Putamen (tissue), 1 donor: ENCODE measurements at places on chromosomes 4 and X.

DNA sequence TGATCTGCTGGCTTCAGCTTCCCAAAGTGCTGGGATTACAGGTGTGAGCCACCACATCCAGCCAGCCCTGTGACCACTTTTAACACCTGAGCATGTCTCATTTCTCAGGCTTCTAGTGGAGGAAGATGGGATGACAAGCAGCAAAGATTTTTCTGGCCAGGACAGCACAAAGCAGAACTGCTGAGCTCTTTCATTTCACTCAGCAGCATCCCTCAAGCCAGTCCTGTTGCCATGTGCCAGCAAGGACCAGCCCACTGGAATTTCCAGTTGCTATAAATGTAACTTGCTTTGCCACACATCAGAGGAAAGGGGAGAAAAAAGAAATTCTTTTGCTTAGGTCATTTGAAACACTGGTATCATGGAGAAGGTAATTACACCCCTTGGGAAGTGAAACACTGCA is 75.9 kb downstream of the SLC9A7 start:
- no peak for DNase-seq

DNA sequence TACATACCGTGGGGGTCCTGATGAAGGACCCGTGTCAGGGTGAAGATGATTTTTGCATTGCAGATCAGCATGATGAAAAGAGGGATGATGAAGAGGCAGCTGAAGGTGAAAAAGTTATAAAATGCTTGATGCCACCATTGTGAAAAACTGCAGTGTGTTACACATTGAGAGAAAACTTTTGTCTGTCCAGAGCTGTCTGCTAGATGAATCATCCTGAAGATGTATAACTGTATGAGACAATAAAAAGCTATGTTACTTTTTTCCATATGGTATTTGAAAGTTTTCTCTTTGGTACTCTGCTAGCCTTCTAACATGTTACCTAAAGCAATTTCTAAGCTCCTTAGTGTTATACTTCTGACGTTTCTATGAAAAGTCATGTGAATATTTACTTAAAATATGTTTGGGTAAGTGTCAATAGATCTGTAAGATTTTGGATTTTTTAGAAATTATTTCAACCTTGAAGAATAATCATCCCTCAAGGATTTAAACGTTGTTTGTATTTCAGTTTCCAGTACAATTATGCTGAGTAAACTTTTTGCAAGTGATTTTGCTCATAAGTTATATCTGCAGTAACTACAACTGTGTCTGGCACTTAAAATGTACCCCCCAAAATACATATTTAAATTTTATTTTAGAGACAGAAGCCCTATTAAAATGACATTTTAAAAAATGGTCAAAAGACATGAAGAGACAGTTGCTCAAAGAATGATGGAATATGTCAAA is 9.5 kb downstream of the GNRHR start:
- DNase-seq = no peak

DNA sequence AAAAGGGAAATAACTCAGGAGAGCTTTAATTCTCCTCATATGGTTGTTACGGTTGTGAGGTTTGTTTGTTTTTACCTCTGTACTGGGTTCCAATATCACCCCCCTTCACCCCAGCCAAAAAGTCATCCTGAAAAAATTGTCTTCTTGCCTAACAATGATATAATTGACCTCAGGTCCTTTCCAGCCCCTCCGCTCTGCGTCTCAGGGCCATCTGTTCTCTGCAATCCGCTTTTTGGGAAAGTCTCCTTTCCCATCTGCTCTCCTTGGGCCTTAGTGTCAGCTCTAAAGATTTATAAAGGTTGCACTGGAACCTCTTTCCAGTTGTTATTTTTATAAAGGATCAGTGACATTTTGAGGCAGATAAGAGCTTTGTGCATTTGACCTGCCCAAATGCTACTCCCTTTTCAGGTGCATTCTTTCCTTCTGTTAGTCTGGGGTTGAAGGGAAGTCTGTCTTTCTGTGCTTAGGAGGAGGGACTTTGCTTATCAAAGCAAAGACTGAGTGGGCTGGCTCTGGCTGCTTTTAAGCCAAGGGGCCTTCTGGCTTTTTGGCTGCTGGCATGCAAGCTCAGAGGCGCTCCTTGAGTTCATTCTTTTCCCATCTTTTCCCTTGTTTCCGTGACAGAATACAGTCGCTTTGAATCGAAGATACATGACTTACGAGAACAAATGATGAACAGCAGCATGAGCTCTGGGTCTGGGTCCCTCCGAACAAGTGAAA is 34.1 kb downstream of the DLG3 start:
- DNase-seq = no peak

DNA sequence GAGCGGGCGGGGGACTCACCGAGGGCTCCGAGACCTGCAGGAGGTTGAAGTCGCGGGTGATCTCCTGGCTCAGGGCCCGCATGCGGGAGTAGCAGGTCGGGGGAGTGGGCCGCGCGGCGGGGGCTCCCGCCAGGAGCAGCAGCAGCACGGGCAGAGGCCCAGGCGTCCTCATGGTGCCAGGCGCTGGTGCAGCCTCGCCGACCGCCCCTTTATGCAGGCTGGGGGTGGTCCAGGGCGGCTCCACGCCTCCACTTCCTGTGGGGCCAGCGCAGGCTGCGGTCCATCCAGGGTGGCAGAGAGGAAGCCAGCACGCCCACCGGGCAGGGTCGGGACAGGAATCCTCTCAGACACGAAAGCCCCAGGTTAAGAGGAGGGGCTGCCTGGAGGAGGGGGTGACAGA is at the start of gene CYTL1:
TSS of gene CYTL1 (minus strand) at position 185 of the 400 bp plus-strand sequence. CDS start at position 172, 13 bp downstream.
- DNase-seq = no peak

DNA sequence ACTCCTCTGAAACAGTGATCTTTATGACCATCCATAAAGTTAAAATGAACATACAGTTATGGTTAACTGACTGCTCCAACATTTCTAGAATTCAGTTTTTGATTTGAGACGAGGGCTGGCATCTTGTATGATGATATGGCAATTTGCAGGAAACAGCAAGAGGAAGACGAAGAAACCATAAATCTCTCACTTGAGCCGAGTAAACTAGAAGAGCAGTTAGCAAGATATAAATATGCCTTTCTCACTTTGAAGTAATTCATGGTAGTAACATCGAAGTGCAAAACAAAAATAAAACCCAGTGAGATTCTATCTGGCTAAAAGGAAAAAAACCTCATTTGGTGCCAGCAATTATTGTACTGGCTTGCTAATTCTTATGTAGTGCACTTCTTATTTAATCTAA is 139.0 kb upstream of the SPRY1 start:
- no peak for DNase-seq

GRCh38 chrX:135295944-135296305 is 13.4 kb upstream of the ETDC start:
- DNase-seq = no peak

GRCh38 chrX:78957768-78958130 is 12.6 kb downstream of the P2RY10 start:
- DNase-seq = no peak

GRCh38 chr4:20075248-20075871 is 176.3 kb upstream of the SLIT2 start:
- DNase-seq = no peak

DNA sequence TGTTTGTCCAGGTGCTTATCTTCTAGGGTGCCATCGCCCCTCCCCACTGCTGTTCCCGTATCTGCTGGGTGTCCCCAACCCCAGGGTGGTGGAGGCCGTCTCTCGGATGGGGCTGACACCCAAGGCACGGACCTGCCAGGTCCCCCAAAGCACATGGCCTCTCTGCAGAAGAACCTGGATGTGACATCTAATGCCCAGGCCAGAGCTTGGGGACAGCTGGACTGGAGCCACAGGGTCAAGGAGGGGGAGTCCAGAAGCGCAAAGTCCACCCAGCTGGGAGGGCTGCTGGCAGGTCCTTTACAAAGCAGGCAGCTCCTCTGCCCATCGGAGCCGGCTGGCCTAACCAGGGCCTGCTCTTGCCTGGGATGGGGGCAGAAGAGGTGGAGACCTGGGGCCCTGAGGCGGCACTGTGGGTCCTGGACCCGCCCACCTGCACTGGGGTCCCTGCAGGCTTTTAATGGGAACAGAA is 751 bp upstream of the DOK7 start:
- no peak for DNase-seq

- DNase-seq = no peak
Observed at GRCh38 chrX:3563451-3563850, 150.0 kb downstream of the PRKX start.

DNA sequence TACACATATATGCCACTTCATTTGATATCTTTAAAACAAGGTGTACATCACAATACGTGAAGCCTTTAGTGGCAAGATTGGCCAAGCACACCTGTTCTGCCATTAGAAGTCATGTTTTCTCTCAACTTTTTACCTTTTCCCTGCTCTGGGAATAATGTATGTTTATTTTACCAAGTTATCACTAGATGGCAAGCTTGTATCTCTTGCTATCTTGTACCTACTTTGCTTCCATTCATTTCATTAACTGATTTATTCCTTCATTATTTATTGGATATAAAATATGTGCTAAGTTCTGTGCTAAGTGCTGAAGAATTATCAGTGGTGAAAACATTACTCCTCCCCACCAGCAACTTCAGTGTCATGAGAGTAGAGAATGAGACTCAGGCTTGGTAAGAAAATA is 245.5 kb downstream of the ANK2 start:
- no peak for DNase-seq

DNA sequence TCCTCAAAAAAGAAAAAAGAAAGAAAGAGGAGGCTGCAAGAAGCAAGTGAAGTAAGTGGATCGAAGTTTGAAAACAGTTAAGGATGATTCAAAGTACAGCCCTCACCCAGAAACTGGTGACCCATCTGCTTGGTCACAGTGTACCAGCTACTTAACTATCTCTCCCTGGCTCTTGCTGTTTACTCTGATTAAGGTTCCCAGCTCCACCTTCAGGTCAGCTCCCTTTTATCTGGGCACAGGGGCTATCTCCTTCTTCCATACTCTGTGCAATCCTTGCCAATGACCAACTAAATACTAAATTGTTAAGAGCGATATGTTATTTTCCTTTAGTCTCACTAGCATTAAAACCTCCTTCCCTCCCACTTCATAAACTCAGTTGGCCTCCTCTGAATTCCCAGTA is 81.5 kb upstream of the SMIM10 start:
- DNase-seq = no peak

DNA sequence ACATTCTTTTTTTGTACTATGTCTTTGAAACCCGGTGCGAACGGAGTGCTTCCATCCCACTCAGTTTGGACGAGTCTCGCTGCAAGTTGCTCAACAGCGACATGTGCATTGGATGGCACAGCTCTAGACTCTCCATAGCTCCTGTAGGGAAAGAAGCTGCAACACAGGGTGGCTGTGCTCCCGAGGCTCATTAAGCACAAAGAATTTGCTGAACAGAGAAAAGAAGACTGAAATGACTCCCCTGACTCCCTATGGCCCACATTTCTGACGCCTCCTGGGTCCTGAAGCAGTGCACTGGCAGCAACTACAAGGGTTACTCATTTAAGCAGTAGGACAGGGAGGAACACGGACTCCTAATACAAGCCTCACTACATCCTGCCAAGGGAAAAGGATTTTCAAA is 127.4 kb downstream of the SH3RF1 start:
- no peak for DNase-seq

DNA sequence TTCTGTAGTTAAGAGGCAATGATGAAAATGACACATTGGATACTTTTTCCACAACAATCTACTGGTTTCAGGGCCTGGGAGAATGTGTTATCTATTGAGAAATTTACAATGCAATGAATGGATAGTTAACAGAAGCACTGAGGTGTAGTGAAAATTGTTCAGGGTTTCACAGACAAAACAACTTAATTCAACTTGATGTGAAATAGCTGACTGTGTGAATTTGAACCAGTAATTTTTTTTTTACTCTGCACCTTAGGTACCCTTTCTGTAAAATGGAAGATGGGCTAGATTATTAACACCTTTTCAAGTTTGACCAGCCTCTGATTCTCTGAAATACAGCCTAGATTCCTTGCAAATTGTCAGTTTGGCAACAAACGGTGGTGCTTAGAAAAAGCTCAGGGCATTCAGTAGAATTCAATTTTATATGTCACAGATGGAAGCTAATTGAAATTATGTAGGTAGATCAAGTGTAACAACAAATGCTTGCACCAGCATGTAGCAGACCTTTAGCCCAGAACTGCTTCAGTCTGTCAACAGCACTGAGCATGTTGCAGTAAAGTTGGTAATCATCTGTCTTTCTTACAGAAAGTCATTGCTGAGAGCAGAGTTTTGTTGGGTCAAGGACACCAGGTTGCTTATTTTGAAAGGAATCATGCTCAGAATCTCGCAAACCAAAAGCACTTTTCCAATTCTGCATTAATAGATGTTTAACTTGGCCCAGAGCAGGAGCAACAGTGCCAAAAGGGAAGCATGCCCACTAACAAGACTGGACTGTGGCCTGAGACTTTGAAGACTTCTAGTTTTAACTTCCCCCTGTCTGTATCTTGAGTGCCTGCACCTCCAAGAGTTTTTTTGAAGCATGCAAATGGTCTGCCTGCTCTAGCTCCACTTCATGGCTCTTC is 526.6 kb downstream of the PACRGL start:
- no peak for DNase-seq

- no peak for DNase-seq
Observed at GRCh38 chrX:110287605-110288004, 30.3 kb downstream of the AMMECR1 start.
